ENCODE measurements at places on chromosomes 1 and 21.

DNA sequence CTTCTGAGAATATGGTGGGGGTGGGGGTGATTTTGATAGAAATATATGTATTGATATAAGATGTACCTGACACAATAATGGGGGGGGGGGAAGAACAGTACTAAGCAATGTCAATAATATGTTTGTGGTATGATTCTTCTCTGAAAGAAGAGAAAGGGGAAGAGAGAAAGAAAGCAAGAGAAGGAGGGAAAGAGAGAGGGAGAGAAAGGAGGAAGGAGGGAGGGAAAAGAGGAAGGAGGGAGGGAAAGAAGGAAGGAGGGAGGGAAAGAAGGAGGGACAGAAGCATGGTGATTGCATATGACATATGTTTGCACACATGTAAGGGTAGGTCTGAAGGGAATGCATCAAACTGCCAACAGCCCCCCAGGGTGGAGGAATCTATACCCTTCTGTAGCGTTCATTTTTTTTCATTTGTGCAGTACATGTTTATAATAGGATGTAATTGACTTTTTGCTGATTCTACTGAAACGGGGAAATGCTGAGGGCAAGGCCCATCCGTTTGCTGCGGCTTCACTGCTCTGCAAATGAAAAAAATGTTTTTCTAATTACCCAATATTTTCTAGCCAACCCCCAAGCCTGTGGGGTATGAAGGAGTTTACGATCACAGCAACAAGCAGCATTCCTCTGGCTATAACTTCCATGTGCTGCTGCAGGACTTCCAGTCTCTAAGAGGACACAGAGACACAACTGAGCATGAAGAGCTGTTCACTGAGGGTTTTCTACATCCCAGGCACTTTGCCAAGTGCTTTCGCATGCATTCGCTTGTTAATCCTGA lies 119.3 kb upstream of the ZC3H12A start:
- no peaks in the 10 kb centered on the region for H3K4me1 ChIP-seq
- H3K36me3 ChIP-seq: no peaks in the 10 kb centered on the region
- no peak overlapping the region for H3K4me3 ChIP-seq
- peaks cover 7% of the 10 kb centered on the region for H3K27me3 ChIP-seq
- DNase-seq: no peak
- H3K27ac ChIP-seq: no peak overlapping the region

DNA sequence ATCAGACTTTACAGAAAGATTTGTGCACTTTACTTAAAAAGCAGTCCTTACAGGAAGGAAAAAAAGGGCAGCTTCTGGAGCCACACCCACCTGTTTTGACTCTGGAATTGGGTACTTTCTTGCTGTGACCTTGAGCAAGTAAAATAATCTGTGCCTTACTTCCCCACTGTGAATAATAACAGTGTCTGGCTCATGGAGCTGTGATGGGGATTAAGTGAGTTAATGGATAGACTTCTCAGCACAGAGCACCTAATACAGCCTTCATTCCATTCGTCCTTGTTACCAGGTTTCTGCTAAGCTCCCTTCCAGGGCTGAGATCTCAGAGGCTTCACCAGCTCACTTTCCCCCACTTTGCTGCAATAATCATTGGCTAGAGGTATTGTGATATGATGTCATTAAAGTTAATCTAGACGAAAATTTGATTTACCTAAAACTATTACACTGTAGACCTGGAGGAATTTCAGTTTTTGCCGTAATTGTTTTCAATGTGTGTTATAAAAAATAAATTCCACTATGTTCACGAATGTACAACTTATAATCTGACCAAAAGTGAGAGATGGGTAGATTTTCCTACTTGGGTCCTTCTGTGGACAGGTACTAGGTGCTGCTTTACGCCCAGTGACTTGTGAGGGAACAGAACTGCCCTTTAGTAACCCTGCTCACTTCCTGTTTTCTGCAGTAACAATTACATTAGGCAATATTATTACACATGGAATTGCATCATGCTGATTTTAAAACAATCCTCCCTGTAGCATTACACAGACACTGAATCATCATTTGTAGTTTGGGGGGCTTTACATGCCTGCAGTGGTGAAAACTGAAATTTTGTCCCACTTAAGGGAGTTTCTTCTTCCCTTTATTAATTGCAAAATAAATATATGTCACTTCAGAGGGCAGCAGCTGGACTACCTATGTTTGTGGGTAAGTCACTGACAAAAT lies 19.7 kb upstream of the ABCG1 start:
- no peaks in the 10 kb centered on the region for H3K36me3 ChIP-seq
- peaks cover 4% of the 10 kb centered on the region for H3K4me1 ChIP-seq
- H3K4me3 ChIP-seq: no peak overlapping the region
- no peaks in the 10 kb centered on the region for H3K27me3 ChIP-seq
- DNase-seq: peak; percentile 8

DNA sequence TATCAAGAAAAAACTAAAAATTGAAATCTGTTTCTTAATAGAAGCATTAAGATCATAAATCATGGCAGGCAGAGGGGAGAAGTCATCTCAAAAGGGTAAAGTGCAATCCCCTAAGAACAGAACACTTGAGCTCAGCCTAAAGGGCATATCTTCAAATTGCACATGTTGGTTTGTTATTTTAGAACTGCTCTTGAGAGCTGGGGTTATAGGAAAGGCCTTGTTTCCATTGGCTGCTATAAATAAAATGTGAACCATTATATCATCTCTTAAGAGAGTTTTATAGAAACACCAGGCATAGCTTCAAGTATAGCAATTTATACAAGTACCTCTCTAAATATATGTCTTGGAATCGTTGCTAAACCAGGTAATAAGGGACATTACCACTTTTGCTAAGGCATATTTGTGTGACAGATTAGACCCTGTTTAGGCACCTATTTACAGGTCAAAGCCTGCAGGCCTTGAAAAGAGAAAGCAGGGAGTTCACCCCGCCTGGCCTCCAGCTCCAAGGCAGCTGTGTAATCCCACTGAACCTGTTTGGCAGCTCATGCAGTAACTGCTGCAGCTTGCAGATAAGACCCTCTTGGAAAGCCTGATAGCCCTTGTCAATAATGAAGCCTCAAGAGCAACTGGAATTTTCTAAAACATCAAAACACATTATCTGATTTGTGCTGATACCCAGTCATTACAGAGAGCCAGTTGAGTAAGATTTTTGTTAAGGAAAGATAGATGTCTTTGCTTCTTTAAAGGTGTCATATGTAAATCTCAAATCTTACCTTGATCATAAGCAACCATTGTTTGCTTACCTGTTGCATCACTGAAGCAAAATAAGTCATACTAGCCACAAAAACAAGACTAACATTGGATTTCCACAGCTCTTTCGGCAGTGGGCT lies 24.2 kb upstream of the SYDE2 start:
- H3K36me3 ChIP-seq: no peaks in the 10 kb centered on the region
- no peak overlapping the region for H3K27ac ChIP-seq
- no peaks in the 10 kb centered on the region for H3K27me3 ChIP-seq
- no peaks in the 10 kb centered on the region for H3K4me1 ChIP-seq
- no peak for DNase-seq

DNA sequence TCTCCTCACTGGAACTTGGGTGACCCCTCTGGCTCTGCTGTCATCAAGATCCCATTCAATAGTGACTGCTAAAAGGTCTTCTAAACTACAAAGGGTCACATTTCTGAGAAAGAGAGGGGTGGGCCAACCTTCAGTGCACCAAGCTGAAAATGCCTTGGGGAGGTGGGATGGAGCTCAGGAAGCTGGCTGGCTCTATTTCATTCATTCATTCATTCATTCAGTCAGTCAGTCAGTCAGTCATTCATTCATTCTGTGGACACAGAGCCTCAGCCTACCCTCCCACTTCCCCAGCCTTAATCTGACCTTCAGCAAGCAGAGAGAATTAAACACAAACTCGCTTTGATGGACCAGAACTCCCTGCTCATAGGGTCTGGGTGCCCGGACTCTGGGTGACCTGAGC lies 11.7 kb downstream of the RUNX3 start:
- peaks cover 68% of the 10 kb centered on the region for H3K4me1 ChIP-seq
- H3K4me3 ChIP-seq: no peak overlapping the region
- peaks cover 55% of the 10 kb centered on the region for H3K36me3 ChIP-seq
- no peaks in the 10 kb centered on the region for H3K27me3 ChIP-seq
- H3K27ac ChIP-seq: no peak overlapping the region
- DNase-seq: no peak
